ENCODE measurements at places on chromosomes 4 and X.

- no peak for ATAC-seq
Observed at GRCh38 chr4:173357939-173358338, 12.8 kb upstream of the SAP30 start.

DNA sequence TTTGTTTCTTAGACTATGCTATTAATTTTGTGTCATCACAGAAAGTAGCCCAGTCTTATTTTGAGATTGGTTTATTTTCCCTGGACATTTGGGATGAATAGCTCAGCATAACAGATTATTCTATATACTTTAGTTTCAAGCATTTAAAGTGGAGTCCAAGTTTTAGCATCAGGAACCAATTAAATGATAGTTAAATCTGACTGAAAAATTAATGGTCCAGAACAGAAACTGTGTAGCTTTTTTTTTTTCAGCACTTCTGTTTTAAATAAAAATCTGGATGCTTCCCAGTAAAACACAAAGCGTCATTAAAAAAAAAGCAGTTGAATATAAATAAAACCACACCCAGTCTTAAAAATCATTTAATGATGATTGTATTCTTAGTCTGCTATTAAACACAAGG is 59.4 kb upstream of the PITX2 start:
- no peak for ATAC-seq

DNA sequence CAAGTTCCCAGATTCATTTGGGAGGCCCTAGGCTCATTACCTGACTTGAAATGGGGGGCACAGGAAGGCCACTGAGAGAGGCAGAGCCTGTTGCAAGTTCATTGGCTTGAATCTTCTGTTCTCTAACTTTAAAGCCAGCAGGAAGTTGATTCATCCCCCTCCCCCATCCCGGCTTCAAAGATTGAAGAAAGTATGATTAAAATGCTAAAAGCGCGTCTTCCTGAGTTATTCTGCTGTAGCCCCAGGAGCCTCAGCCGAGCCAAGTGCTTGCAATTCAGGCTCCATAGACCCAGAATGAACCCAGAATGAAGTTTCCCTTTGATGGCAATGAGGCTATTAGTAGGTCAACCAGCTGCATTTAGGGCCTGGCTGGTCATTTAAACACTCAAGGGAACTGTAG is 14.7 kb downstream of the CHST7 start:
- no peak for ATAC-seq

- ATAC-seq: no peak
Observed at GRCh38 chr4:115850799-115851509, 737.5 kb upstream of the NDST4 start.

- peak; percentile 95 for ATAC-seq
Observed at GRCh38 chr4:10032625-10033024, 11.3 kb upstream of the SLC2A9 start.

DNA sequence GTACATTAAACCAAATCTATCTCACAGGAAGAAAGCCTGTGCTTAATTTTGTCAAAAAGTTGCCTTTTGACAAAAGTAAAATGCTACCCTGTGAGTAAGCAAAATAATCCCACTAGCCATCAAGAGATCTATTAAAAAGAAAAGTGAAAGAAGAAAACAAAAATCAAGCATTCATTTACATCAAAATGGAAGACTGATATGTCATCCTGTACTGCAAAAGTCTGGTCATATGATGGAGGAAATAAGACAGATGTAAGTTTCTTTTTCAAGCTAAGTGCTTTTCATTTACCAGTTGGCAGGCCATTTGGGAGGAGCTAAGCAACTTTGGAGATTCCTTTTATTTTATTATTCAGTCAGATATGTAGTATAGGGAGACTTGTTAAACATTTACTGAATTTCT is 387.4 kb downstream of the SPOCK3 start:
- ATAC-seq: no peak

DNA sequence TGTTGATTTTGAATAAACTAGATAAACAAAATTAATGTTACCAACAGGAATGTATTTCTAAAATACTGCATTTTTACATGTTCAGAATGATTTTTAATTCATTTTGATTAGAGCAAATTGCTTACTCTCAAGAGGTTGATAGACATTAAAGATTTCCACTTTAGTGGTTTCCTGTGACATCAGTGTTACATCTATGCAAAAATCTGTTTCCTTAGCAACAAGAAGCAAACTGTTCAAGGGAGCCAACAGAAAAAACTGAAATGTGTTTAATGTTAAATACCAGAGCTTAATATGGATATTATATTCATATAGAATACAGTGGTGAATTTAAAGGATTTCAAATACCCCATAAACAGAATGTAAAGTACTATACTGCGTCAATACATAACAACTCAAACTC is 277.8 kb downstream of the GABRG1 start:
- no peak for ATAC-seq

DNA sequence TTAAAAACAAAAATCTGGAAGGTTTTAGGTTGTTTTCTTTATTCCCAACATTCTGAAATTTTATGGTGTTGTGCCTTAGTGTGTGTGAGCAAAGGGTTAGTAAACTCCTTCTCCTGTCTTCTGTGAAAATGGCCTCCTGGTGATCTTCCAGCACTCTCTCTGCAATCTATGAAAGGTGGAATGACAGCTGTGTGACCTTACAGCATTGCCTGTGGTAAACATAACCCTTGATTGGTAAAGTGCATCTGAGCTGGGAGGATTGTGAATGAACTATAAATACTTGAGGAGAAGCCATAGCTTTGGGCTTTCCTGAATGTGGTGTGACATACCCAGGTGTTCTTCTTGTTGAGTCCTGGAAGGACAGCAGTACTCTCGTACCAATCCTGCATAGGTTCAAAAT is 10.0 kb downstream of the ART3 start:
- ATAC-seq: no peak

DNA sequence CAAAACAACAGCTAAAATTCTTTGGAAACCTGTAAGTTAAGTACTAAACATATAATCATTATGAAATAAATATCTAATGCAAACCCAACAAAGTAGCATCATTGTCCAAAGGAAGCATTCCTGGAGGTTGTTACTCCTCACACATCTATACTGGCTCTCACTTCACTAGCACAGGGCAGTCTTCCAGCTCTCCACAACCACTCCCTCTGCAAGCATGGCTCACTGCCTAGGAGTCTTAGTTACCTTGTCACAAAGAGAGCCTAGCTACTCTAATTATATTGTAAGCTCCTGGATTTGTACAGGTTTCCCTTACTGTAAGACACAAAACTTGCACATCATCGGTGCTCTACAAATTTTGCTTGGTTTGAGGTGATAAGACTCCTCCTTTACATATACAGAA is 76.1 kb downstream of the AMMECR1 start:
- peak; percentile 90 for ATAC-seq

GRCh38 chrX:118521435-118521834 is 25.8 kb downstream of the DOCK11 start:
- ATAC-seq: no peak

GRCh38 chr4:24560868-24561368 is 23.4 kb downstream of the DHX15 start:
- no peak for ATAC-seq

DNA sequence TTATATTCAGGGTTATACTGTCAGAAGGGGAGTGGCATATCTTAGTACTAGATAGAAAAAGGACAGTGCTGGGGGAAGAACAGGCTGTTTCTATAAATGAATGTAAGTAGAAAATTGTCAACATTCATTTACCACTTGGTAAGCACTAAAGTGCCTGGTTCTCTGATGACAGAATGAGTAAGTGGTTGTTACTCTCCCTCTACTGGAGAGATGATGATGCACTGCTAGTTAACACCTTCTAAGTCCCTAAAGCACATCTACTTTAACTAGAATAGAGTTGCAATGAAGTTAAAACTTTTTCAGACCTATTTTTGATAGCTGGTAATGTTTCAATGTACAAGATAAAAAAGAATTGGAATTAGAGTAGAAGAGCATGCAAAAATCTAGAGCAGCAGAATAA is 214.5 kb downstream of the KLHL4 start:
- no peak for ATAC-seq

- ATAC-seq: peak; percentile 90
Observed at GRCh38 chr4:141853091-141853764, 216.8 kb downstream of the IL15 start.

- no peak for ATAC-seq
Observed at GRCh38 chr4:144710526-144710912, 64.6 kb downstream of the HHIP start.

DNA sequence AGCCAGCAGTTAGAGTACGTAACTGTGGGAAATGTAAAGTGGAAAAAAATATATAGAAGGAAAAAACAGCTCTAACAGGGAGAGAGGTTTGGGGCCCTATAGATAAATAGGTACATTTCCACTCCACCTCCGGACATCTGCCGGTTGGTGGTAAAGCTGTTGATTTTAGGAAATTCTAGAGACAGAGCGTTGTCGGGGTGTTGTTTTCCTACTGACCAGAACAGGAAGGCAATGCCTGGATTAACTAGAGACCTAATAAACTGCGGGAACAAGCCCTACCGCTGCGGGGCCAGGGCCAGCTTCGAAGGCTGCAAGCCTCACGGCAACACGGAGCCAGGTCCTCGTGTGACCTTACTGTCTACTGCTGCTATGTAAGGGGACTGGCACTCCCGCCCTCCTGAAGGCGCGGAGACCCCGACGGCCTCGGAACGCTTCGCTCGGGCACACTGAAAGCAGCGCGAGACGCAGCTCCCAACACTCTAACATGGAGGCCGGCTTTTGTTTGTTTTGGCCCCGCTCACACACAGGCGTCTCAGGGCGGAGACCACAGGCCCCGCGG is 702 bp upstream of the CDKN2AIP start:
- ATAC-seq: peak; percentile 19

GRCh38 chr4:114729068-114729738 is 130.6 kb downstream of the UGT8 start:
- no peak for ATAC-seq

DNA sequence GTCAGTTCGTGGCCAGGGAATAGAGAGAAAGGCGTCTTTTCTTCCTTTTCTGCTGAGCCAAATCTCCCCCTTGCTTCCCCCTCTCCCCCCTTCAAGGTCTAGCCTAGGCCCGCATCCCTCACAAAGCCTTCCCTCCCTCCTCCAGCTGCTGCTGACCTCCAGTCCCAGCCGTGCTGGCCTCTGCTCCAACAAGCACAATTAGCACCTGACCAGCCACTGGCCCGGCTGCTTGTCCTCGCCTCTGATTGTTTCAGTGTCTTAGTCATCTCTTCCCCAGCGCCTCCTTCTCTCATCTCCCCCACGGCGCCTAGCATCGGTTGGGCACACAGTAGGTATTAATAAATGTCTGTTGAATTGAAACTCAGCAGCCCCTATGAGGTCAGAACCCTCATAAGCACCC is 4.2 kb downstream of the ELF4 start:
- no peak for ATAC-seq

- peak; percentile 69 for ATAC-seq
Observed at GRCh38 chr4:145735347-145735675, 55.4 kb downstream of the C4orf51 start.

GRCh38 chr4:132809298-132810032 is 339.6 kb upstream of the PCDH10 start:
- no peak for ATAC-seq

DNA sequence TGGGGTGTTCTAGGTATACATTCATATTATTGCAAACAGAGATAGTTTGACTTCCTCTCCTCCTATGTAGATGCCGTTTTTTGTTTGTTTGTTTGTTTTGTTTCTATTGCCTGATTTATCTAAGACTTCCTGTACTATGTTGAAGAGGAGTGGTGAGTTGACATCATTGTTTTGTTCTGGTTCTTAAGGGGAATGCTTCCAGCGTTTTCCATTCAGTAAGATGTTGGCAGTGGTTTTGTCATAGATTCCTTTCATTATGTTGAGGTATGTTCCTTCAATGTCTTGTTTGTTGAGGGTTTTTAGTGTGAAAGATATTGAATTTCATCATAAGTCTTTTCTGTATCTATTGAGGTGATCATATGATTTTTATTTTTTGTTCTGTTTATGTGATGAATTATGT is 401.6 kb upstream of the EPHA5 start:
- ATAC-seq: no peak

- ATAC-seq: no peak
Observed at GRCh38 chrX:116667346-116668134, 204.8 kb upstream of the CT83 start.

- ATAC-seq: no peak
Observed at GRCh38 chr4:88465653-88466192, 8.8 kb downstream of the HERC5 start.

- peak; percentile 93 for ATAC-seq
Observed at GRCh38 chr4:11548597-11549082, 119.9 kb upstream of the HS3ST1 start.

DNA sequence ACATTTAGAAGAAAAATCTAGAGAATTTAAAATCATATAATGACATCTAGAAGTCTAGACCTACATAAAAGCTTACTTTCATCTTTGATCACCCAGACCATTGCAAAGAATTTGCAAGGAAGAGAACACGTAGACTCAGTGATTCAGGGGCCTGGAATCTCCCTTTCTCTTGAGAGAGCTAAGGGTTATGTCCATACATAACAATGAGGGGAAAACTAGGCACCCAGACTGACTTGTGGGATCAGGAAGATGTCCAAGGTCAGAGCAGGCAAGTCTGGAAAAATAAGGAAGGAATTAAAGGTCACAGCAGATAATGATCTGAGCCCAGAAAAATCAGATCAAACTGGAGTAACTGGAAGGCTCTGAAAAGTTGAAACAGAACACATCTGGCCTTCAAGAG is 198.4 kb upstream of the SFRP2 start:
- ATAC-seq: no peak

- no peak for ATAC-seq
Observed at GRCh38 chr4:25882226-25882625, 19.4 kb upstream of the SEL1L3 start.

GRCh38 chr4:110289601-110290100 is 91.2 kb upstream of the ELOVL6 start:
- ATAC-seq: no peak

GRCh38 chr4:81874661-81875515 is 403.2 kb upstream of the RASGEF1B start:
- no peak for ATAC-seq

GRCh38 chr4:98517218-98518021 is 141.0 kb downstream of the TSPAN5 start:
- ATAC-seq: no peak

- no peak for ATAC-seq
Observed at GRCh38 chrX:37076983-37077382, 68.8 kb downstream of the FAM47C start.

DNA sequence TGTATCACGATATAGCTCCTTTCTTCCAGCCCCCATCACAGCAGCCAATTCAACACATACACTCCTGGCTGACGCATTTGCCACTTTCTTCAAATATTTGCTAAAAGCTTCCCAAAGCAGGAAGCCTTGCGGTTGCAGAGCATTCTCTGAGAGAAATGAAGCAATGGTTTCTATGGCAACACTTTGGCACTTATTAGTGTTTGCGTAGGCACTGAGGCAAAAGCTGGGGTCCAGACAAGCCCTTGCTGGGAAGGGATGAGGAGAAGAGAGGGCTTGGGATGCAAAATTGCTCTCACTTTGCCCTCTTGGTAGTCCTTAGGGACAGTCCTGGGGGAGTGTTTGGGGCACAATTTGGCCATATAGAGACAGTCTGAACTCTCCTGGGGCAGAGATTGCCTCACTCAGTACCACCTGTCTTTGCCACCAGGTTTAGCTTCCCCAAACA is 55.0 kb upstream of the PAK3 start:
- ATAC-seq: no peak

- no peak for ATAC-seq
Observed at GRCh38 chrX:21319323-21319722, 54.9 kb upstream of the CNKSR2 start.

Measured in esophagus mucosa (tissue), 1 donor.